Hypothalamus (tissue), 51 donors: ENCODE measurements at places on chromosomes 4 and X.

- no peak for DNase-seq
Measured at GRCh38 chr4:28788929-28789490, 1928.4 kb downstream of the STIM2 start.

GRCh38 chr4:142353149-142353738, 492.9 kb downstream of the INPP4B start:
- DNase-seq = no peak

GRCh38 chrX:110667706-110668105, 127.9 kb downstream of the CHRDL1 start:
- DNase-seq = no peak

GRCh38 chr4:156977435-156978160, 6.0 kb upstream of the PDGFC start:
- no peak for DNase-seq

DNA sequence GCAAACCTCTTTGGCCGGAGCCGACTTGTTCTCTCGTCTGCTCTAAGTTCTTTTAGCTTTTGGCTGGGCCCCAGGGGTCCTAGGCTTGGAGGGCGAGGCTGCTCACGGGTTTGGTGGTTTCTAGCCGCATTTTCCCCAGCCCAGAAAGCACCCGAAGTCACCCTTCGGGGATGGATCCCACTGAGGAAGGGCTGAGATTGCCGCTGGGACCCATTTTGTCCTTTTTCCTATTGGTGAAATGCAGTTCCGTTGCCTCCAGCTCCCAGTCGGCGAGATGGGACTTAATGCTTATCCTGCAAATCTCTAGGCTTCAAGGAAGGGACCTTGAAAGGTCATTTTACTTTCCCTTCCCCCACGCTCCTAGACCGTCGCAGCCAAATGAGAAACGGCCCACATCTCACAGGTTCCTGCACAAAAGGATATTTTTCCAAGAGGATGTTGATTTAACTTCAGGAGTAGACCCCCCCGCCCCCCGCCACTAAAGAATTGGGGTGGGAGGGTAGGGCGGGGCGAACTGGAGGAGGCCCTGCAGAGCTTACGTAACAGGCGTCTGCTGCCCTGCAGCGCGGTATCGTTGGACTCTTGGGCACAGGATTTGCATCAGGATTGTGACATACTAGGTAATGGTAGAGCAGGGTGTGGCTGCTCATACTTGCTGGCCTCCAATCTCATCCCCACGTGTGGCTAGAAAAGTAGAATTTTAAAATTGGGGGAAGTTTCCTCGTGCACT, 564 bp downstream of the PGK1 start:
- DNase-seq = peak; percentile 34

GRCh38 chrX:93591398-93591797, 82.0 kb downstream of the NAP1L3 start:
- no peak for DNase-seq

DNA sequence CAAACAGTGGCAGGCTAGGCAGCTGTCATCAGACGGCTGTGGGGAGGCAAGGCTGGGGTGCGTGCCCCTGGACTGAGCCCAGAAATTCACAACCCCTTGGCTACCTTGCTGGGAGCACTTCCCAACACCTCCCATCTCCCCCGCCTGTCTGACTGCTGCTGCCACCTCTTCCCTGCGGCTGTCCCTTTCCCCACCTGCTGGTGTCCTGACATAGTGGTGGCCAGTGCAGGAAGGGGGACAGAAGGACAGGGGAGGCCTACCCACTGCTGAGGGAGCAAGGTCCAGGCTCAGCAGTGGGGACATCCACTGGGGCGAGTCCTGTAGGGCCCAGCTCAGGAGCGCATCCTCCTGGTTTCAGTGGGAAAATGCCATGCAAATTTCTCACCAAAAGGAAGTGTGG, 3.4 kb downstream of the ABCD1 start:
- no peak for DNase-seq

DNA sequence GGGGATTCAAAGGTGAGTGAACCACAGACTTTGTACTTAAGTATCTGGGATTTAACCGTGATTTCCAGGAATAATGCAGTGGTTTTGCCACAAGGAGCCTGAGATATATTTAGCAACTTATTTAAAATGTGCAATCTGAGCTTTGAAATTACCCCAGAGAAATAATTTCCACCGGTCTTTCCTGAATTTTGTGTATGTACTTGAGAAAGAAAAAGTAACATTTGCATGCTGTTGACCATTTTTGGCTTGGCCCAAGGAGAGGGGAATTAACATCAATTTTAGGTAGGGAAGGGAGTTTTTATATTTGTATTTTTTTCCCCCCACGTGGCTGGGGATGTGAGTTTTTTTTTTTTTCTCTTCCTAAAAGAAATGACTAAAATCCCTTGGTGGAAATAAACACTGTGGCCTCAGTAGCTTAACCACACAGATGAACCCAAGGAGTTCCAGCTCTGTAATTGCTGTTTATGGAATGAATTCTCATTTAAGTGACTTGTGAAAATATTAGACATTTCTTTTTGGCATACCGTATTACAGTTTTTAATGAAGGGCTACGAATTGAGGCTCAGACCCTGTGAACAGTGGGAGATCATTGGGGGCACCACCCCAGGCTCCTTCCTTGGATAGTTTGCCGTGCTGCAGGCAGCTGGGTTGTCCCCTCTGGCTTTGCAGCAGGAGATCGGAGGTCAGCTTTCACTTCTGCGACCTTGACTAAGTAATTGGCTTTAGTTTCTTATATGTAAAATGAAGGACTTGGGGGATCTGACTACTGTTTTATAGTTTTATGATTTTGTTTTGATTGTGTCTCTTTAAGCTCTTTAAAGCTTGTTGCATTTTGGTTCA, 116.1 kb downstream of the ARHGAP10 start:
- no peak for DNase-seq

GRCh38 chrX:141945426-141945825, 41.7 kb downstream of the MAGEC1 start:
- DNase-seq = no peak

GRCh38 chr4:52312722-52313121, 261.6 kb downstream of the SPATA18 start:
- DNase-seq = no peak

GRCh38 chrX:34632384-34632783, 24.7 kb downstream of the TMEM47 start:
- no peak for DNase-seq
